ENCODE measurements at places on chromosomes 7 and 10.
A peak's percentile ranks its signal among the peaks of the same experiment; 100 is the strongest.

GRCh38 chr10:42734536-42734935, 48.1 kb upstream of the BMS1 start:
- DNase-seq, result no peak

GRCh38 chr10:79165070-79165778, 96.5 kb downstream of the ZMIZ1 start:
- DNase-seq, result no peak

GRCh38 chr10:127874671-127875448, 17.9 kb downstream of the CLRN3 start:
- DNase-seq, result no peak

DNA sequence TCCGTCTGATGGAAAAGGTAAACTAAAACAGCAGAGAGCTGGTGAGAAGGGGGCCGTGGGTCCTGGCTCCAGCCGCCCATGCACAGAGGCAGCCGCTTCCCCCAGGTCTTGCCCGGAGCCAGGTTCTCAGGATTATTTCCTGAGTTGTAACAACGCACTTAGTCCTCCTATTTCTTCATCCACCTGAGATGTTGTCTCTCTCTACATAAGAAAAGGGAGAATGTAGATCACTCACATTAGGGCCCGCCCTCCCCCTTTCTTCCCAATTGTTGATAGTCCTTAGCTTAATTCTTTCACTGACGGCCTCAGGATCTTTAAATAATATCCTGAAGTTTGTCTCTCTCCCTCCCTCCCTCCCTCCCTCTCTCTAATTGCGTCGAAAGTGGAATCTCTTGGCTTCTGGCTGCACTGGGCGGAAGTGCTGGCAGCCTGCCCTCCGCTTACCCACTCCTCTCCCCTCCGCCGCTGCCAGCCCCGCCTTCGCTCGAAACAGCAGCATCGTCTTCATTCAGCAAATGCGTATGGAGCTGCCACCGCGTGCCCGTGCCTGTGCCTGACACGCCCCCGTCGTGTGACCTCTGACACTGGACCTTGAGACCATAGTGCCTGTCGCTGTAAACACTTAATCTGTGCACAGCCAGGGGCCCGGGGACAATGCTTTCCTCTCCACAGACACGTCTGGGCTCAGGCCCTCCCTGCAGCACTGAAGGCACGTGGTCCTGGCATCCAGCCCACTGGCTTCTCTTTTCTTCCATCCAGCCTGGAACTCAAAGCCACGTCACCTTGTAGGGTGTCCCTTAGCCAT, 174.5 kb upstream of the PPP2R2D start:
- DNase-seq, result no peak

DNA sequence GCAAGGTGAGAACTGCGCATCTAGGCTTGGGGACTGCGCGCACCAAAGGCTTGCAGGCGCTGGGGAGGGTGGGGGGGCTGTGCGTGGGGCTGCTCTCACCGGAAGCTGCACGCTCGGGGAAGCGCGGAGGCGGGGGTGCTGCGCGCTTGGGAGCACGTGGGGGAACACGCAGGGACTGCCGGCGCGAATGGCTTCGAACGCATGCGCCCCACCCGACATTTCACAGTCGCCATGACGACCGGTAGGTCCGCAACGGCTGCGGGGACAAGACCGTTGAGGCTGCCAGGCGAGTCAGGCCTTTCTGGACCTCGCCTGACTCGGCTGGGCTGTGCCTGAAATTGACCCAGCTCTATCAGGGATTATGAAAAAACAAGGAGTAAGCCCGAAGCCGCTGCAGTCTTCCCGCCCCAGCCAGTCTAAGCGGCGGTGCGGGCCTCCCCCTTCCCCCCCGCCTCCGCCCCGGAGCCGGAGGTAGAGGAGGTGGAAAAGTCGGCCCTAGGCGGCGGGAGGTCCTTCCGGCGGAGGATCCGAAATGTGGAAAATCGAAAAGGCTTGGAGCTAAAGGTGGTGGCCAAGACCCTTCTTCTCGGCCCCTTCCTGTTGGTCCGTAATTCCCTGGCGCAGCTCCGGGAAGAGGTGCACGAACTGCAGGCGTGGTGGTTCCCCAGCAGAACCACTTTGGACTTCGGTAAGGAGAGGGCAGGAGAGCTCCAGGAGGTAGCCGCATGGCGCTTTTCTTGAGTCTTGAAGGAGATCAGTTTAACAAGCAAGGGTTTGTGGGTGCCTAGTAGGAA, 34.9 kb upstream of the STEAP1 start:
- peak; percentile 14 for DNase-seq

GRCh38 chr7:158849442-158849767, 7.0 kb upstream of the DYNC2I1 start:
- DNase-seq, result no peak

- DNase-seq, result peak; percentile 14
Measured at GRCh38 chr7:3200504-3200903, 100.5 kb upstream of the SDK1 start.

DNA sequence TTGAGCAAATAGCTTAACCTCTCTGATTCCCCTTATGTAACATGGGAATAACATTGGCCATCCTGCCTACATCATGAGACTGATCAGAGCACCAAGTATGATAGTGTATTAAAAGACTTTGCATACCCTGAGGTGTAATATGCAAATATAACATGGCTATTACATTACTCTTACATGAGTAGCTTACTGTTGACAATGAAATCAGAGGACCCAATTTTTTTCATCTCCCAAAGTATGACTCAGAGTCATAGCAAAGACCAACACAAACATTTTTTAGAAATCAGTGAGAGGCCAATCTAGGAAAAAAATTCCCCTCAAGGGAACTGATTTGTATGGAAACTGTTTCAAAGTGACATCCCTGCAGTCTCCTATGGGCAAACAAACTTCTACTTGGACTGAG, 47.0 kb upstream of the TMEM140 start:
- no peak for DNase-seq

DNA sequence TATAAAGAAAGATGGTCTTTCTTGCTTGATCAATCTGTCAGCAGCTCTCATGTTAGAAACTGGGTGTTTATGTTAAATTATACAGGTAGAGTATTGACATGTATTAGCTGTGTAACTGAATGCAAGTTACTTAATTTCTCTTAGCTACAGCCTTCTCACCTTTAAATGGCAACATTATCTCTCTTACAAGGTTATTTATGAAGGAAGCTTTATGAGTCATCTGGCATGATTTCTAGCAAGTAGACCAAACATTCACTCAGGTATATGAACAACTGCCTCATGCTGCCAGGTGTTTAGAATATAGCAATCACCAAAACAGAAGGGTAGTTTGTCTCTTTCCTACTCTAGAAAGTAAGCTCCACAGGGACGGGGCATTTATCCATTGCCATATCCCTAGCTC, 8.5 kb downstream of the ARL4A start:
- DNase-seq, result no peak

GRCh38 chr10:24168258-24169170, 40.4 kb upstream of the KIAA1217 start:
- DNase-seq, result no peak

- DNase-seq, result no peak
Measured at GRCh38 chr7:118711688-118712087, 487.2 kb downstream of the ANKRD7 start.

DNA sequence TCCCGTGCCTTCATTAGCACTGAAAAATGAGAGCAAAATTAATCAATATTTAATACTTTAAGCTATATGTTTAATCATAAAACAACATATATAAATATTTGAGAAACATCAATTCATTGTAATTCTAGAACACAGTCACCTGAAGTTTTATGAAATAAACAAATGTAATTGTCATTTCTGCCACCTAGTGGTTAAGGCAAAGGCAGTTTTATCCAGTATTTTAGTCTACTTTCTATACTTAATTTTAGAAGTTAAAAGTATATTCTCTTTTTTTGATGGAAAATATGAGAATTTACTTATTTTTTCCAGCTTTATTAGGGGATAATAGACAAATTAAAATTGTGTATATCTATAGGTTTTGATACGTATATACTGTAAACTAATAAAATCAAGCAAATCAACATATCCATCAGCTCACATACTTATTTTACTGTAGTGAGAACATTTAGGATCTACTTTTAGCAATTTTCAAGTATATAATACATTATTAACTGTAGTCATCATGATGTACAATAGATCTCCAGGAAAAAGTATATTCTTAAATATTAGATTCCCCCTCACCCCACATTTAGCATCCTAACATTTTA, 16.9 kb downstream of the PCGF6 start:
- DNase-seq, result no peak

DNA sequence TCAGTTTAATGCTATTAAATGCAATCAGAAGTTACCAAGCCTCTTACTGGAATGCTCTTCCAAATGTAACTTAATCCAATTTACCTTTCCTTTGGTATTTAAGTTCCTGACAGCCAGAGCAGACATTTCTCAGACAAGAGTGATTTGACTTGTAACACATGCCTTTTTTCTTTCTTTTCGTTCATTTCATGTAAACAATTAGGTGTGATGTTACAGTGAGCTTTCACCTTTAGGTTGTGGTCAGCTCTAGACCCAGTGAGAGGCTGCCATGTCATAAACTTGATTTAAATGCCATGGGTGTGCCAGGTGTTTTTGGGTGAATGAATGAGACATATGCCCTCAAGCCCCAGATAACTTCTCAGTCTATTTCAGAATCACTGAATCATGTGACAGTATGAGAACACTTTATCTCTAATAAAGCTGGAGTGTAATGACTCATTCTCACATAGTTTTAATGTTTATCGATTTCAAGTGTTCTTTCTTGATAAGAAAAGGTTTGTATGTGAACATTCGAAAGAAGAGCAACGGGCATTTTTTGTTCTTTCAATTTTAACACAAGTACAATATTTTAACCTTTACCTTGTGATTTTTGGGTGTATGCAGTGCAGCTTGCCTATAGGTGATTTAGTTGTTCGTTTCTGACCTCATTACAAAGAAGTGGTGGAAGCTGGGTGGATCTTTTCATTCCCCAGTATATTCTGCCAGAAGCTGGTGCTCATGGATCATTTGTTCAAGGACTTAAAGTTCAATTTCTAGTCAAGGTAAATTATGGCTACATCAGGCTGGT, 61.5 kb downstream of the CHN2 start:
- no peak for DNase-seq

- DNase-seq, result no peak
Measured at GRCh38 chr7:132738254-132738653, 162.0 kb upstream of the PLXNA4 start.

DNA sequence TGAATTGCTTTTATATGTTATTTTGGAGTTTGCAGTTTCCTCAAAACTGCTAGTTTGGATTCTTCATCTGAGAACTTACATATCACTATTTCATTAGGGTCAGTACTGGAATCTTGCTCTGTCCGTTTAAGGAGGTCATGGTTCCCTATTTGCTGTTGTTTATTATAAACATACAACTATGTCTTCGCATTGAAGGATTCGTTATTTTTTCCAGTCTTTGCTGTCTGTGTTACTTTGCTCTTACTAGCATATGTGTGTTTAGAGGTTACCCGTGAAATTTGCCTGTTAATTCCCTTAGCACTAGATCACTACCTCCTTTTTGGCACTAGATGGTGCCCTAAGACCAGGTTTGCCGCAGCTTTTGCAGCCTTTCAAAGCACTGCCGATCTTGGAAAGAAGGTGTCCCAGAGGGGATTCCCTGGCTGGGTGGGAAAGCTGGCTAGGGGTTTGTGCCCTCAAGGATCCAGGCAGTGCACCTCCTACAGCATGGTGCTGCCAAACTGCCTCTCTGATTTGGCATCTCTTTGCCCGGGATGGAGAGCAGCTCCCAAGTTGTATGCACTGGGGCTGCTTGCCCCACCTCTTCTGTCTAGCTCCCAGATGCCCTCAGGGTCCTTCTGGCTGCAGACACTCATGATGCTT, 103.1 kb upstream of the APBB1IP start:
- DNase-seq, result peak; percentile 42

- no peak for DNase-seq
Measured at GRCh38 chr7:23343806-23344475, 44.8 kb downstream of the MALSU1 start.

- no peak for DNase-seq
Measured at GRCh38 chr7:47331179-47331565, 250.7 kb downstream of the TNS3 start.

DNA sequence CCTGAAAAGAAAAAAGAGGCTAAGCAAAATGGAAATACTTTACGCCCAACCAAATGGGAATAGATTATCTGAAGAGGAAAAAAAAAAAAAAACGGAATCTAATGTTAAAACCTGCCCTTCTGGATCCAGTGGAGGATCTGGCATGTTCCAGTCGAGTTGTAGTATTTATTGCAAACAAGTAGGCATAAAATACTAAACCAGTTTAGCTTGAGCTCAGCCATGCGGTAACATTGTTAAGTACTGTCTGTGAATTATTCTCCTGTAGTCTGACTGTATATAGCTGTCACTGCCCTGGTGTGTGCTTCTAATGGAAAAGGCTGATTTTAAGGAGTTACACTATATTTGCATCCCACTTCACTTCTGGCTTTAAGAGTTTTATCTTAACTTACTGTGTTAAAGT, 40.3 kb downstream of the CELF2 start:
- no peak for DNase-seq

GRCh38 chr7:157468221-157469111, 131.7 kb downstream of the DNAJB6 start:
- DNase-seq, result no peak

- no peak for DNase-seq
Measured at GRCh38 chr10:14936584-14936983, 17.3 kb downstream of the DCLRE1C start.

DNA sequence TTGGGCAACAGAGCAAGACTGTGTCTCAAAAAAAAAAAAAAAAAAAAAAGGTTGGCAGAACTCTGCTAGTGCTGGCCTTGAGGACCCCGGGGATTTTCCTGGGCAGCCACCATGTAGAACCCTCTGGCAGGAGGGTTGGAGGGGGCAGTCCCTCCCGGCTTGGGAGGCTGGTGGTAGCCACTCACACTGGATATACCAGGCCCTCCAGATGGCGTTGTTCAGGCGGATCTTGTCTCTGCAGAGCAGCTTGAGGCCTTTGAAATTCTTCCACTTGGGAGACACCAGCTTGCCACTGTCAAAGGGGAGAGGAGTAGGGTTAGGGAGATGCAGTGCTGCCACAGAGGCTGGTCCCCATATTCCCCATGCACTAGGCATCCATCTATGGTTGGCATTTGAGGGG, 8.4 kb downstream of the MLXIPL start:
- DNase-seq, result no peak

DNA sequence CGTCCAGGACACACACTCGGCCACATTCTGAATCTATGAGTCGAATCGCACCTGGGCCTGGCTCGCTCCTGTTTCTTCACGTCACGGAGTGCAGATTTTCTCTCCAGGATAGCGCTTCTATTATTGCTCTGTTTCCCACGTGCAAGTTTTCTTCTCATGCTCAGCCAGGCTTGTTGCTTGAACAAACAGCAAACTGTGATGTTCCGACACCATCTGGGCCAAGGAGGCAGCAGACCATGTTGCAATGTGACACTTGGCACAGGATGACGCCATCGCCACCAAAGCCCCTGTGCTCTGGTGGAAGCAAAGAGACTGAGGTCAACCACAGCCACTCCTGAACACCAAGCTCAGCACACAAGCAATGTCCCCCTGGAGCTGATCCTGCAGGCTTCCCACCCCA, 507.1 kb upstream of the ADARB2 start:
- no peak for DNase-seq

DNA sequence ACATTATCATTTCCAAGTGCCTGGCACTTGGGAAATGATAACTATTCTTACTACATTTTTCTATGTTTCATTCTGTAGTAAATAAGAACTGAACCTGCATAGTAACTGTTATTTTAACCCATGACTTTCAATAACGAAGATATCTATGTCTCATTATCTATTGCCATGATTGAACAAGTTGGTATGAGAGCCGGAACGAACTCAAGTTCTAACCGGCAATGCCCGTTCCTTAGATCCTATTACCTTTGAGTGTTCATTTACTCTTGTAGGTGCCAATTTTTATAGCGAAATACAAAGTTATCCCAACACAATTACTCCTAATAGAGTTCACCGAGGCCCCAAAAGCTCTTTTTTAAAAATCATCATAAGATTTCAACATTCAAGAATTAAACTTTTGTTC, 885 bp upstream of the MET start:
- DNase-seq, result no peak

GRCh38 chr10:34780818-34781380, 34.2 kb downstream of the PARD3 start:
- DNase-seq, result no peak

All from stimulated activated CD4-positive, alpha-beta T cell treated with anti-CD3 and anti-CD28 coated beads, Interleukin-4, amount 100 ng/mL, for 48 hours (primary cell).